ENCODE measurements at places on chromosomes 6 and 20.

DNA sequence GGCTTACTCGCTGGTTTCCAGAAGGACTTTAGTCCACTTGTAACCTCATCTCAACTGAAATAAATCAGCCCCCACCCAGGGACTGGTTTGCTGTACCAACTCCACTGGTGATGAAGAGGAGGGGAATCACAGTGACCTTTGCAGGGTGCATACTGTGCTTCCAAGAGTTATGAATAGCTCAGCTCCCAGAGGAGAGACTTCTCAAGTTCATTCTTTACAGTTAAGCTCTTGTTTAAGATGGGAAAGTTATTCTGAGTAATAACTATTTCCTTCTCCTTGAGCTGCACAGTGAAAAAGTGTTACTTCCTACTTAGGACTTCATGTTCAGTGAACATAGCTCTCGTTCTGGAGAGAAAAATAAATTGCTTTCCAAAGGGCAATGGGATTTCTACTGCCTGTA, 166.5 kb upstream of the ECI2 start:
- DNase-seq: no peak

DNA sequence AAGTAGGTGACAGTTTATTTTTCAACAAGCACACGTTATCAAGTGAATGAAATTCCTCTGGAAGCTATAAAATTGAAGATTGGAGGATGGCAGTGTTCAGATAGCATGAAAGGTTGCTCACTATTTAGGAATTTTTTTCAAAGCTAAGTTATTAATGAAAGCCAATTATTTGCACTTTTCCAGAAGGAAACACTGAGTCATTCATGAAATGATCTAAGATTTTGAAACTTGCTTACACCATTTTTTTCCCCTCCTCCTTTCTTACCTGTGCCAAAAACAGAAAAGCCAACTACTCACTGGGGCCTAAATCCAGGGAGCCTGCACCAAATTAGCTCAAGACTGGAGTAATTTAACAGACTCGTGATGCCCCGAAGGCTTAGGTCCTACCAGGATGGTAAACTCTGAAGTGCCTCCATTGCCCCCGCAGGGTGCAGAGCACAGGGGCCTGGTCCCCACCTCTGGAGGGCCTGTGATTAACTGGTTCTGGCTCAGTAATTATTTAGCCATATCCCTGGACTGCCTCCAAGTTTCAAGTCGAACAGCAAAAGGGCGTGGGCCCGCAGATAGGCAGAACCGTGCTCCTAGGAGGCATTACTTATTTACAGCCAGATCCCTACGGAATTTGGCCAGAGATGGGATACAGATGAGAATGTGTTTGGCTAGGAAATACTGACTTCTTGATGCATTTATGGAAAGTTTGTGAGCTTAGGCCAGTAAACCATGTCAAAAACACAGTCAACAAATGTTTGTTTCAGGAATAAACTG, 28.0 kb upstream of the ZNF217 start:
- DNase-seq: no peak

- no peak for DNase-seq
Observed at GRCh38 chr6:2264932-2265331, 19.5 kb upstream of the GMDS start.

DNA sequence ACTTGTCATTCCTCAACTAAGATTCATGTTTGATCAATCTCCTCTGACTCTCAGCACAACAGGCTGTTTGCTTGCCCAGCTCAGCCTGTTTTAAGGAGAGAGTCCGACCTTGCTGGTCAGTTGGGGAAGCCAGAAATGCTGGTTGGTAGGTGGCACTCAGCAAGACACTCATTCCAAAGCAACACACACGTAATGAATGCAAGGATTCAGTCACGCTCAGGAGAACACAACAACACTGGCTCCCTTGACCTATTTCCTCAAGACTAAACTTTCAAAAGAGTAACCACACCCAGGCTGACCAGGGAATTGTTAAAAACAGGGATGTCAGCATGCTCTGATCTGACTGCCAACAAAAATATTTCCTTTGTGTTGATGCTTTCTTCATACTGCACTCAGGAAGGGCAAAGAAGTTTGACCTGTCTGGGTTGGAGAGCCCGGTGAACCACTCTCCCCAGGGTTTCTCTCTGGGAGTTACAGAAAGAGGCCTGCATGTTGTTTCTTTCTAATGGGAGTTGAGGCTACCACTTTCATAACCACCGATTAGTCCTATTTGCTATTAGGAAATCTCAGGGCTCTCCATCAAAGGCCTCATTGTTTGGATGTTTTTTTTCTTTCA, 25.6 kb upstream of the PREP start:
- no peak for DNase-seq

GRCh38 chr20:11810311-11811083, 107.2 kb upstream of the BTBD3 start:
- DNase-seq: no peak

DNA sequence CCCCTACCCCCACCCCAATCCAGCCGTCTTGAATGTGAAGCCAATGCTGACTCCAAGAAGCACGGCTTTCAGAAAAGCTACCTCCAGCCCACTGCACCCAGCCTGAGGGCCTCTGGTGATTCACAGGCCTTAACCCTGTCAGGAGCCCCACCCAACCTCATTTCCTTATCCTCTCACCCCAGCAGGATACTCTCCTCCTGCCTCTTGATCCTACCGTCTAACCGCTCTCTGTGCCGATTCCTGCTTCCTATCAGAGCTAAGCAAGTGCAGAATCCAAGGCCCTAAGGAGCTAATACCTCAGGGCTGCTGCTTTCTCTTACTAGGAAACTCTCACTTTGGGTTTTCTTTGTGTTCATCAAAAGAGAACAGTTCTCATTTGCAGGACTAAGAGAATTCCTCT, 47.2 kb downstream of the TRERF1 start:
- DNase-seq: peak; percentile 58

DNA sequence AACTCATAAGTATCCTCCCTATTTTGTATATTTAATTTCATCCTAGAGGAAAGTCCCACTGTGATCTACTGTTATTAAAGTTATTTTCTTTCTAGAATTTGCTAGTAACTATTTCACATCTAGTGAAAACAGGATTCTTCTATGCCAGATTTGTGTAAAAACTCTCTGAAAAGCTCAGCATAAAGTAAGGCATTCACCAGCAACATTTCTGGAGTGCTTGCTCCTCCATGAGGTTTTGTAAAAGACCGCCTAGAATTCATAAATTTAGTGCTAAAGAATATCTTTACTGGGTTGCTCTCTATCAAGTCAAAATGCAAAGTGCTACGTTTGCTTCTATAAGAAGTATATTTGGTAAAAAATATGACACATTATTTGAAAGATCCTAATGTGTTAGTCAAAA, 173.5 kb upstream of the IRAK1BP1 start:
- DNase-seq: no peak

DNA sequence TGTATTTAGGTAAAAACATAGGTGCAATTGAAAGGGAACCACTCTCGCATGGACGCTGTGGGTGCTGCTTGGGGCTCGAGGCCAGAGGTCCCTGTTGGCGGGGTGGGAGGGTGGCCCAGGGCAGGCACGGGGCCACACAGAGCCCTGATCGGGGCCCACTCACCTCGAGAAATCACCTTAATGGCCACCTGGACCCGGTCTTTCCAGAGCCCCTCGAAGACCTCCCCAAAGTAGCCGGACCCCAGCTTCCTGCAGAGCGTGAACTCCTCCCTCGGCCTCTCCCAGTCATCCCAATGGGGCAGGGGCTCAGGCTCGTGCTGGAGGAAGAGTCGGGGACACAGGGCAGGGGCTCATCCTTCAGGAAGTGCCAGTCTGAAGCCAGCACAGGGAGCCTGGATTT, 3.8 kb downstream of the PTK6 start:
- no peak for DNase-seq

- no peak for DNase-seq
Observed at GRCh38 chr20:64045346-64046011, 4.0 kb downstream of the SOX18 start.

- DNase-seq: no peak
Observed at GRCh38 chr6:170208651-170209353, 82.1 kb downstream of the DLL1 start.

DNA sequence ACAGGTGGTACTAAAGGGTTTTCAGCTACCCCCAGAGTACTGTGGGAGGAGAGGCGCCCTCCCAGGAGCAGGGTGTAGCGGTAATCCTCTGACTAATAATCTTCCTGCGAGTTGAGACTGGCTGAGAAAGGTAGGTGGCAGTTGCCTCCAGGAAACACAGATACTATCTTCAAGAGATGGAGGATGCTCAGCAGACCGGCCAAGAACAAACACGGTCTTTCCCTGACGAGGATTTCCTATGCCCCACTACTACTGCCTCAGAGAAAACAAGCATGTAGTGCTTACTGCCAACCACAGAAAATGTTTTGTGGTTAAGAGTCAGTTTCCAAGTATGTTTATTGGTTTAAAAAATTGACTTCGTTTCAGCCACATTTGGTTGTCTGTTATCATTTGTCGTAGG, 26.8 kb downstream of the C6orf89 start:
- DNase-seq: peak; percentile 88

DNA sequence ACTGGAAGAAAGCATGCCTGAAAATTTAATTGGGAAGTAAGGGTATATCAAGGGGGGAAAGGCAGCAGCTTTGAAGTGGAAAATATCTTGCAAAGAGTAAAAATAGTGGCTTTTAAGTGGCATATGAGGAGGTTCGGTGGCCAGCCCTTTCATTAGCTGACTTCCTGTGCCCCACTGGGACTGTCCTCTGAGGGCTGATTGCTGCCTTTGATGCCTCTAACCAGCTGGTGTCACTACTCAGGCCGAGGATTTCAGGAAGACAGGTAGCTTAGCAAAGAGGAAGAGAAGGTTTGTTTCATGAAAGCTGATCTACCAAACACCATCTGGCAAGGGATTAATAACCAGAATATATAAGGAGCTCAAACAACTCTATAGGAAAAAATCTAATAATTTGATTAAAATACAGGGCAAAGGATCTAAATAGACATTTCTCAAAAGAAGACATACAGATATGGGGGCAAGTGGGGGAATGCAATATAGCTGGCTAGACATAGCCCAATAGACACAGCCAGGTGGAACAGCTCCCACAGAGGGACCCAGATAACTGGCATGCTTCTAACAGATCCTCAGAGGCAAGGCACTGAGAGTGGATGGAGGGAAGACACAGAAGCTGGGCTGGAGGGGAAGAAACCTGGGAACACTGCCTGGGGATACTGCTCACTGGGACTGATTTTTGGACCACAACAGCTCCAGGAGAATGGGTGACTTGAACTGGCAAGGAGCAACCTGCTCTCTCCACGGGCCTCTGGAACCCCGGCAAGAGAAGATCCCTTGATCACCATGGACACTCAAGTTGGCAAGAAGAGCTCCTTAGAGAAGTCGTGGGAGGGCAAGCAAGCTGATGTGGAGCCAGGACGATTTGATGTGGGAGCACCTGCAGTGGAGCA, 33.2 kb downstream of the CCN2 start:
- no peak for DNase-seq

DNA sequence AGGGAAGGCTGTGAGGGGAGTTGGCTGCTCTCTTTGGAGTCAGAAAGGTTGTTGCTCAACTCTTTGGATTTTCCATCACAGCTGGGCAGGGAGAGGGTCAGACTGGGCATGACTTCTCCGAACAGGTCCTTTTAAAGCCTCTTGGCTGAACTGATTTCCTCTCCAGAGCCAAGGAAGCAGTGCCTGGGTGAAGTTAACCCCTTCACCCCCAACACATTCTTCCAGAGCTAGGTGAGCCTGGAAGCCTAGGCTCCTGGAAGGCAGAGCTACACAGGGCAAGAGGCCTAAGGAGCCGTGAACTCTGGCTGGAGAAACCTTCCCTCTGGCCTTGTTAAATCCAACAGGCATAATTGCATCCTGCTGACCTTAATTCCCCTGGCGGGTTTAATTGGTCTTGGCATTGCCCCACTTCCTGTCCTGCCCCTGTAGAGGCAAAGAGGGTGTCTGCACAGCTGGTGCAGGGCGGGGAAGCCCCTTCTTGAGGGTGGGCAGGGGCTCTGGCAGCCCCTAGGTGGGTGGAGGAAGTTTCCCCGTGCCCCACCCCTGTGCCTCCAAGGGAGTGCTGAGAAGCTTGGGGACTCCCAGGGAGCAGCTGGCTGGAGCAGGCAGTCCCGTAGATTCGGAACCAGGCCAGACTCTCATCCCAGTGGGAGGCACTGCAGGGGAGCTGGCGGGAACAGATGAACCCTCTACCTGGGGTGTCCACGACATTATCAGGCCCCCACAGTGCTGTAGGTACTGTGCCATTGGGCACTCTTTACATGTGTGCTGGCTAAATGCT, 3.6 kb upstream of the MYLK2 start:
- DNase-seq: no peak

DNA sequence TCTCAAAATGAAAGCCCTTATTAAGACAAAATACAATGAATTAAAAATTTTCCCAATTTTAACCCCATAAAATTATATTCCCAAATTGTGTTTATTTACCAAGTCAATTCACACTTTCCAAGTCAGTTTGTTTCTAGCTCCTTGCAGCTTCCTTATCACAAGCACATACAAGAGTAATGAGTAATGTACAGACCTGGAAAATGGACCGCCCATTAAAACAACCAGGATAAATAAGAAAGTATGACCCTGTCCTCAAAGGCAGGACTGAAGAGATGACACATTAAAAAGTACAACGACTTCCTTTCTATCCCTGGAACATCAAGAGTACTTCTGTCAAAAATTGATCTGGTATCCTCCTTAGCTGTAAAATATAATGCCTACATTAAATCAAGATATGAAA, 47.1 kb upstream of the TMX4 start:
- DNase-seq: no peak

GRCh38 chr20:61888101-61888865, 177.4 kb downstream of the TAF4 start:
- DNase-seq: no peak

DNA sequence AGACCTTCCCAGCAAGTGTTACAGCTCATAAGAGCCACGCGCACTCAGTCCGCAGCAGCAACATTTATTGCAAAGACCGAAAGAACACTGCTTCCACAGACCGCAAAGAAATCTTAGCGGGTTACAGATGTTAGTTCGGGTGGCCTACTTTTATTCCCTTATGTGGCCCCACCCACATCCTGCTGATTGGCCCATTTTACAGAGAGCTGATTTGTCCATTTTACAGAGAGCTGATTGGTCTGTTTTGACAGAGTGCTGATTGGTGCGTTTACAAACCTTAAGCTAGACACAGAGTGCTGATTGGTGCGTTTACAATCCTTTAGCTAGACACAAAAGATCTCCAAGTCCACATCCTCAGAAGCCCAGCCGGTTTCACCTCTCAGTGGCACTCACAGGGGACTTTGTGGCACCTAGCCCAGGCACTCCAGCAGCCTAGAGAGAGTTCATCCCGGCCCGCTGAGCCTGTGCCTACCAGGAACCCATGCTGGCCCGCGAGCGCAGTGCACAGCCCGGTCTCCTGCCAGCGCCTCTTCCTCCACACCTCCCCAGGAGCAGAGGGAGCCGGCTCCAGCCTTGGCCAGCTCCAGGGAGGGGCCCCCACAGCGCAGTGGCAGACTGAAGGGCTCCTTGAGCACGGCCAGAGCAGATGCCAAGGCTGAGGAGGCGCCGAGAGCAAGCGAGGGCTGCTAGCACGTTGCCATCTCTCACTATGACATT, 244.3 kb upstream of the TSHZ2 start:
- DNase-seq: no peak

DNA sequence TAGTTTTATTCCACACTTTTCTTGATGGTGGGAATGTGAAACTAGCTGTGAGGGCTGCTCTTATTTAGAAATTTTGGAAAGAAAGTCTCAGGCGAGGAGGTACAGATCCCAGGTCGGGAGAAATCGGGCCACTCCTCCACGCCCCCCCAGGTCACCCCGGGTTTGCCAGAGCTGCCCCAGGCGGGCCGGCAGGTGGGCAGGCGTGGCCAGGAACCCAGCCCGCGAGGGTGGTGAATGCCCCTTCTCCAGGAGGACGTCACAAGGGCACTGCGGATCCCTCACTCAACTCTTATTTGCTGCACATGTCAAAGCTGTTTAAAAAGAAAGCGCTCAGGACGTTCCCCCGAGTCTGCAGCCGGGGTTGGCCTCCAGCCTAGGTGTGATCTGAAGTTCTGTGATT, 60.5 kb upstream of the SLCO4A1 start:
- DNase-seq: no peak

GRCh38 chr6:80503660-80504059, 397.2 kb downstream of the BCKDHB start:
- no peak for DNase-seq
